Fibroblast of gingiva (primary cell): ENCODE measurements at places on chromosomes 1 and 21.

DNA sequence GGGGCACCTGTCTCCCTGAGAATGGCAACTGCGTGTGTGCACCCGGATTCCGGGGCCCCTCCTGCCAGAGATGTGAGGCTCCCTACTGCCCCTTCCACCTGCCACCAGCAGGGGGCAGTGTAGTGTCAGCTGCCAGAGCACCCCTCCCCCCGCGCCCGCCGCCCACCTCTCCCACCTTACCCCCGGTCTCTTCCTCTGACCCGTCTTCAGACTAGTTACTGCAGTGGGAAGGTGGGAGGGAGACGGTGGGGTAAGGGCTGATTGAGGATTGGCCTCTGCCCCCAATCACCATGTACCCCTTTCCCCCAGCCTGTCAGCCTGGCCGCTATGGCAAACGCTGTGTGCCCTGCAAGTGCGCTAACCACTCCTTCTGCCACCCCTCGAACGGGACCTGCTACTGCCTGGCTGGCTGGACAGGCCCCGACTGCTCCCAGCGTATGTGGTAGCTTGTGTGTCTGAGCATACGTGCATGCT is 10.1 kb upstream of the LRRC71 start:
- no peak for DNase-seq

DNA sequence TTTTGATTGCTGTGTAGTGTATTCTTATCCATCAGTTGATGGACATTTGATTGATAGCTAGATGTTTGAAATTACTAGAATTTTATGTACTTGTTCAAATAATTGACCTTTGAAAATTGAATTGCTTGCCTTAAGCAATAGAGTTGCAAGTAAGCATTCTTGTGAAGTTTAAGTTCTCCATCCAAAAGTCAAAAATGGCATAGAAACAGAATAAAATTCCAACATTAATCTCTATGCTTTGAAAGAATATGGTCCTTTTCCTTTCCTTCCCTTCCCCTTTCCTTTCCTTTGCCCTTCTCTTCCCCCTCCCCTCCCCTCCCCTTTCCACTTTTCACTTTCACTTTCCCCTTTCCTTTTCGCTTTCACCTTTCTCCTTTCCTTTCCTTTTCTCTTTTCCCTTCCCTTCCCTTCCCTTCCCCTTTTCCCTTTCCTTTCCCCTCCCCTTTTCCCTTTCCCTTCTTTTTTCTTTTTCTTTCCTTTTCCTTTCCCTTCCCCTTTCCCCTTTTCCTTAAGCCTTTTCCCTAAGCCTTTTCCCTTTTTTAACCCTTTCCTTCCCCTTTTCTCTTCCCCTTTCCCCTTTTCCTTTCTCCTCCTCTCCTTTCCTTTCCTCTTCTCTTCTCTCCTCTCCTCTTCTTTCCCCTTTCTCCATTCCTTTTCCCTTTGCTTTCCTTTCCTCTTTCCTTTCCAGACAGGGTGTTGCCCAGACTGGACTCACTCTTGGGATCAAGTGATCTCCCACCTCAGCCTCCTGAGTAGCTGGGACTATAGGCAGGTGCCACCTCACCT is 67.4 kb downstream of the SASS6 start:
- no peak for DNase-seq

GRCh38 chr1:6107409-6108356 is 62.0 kb downstream of the KCNAB2 start:
- no peak for DNase-seq

DNA sequence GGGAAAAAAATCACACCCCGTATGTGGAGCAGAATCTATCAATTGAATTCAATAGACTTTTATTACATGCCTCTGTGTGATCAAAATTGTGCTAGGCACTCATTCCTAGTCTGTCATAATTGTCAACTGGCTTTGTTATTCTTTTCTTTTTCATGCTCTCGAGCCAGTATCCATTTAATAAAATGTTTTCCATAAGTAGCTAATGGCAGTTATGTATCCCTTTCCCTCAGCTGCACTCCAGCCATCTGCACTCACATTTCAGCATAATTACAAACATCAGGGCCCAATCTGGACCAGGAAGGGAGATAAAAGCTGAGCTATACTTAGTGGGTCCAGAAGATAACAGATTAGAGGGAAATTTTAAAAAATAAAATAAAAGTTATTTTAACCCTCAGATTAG is 15.9 kb downstream of the RGS5 start:
- DNase-seq: no peak

GRCh38 chr1:67126111-67126746 is 8.5 kb downstream of the C1orf141 start:
- DNase-seq: no peak

GRCh38 chr1:89259283-89259971 is 13.2 kb downstream of the GBP5 start:
- DNase-seq: no peak

DNA sequence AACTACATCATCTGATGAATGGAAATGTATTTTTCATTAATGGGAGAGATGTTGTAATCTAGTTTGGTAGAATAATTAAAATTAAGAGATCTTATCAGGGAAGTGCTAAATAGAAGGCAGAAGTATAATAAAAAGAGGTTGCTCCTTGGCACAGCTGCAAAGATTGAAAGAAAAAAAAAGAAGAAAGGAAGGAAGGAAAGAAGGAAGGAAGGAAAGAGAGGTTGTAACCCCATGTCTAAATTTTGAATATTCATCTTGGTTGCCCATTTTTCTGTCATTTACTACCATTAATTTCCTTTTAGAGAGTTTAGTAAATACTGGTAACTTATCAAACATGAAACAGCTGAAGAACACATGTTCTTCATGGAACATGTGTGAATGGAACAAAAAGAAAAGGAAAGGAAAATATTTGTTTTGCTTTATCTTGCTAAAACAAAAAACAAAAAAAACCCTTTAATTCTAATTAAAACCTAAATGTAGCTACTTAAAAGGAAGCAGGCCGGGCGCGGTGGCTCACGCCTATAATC is 10.5 kb upstream of the MDM4 start:
- no peak for DNase-seq

- DNase-seq: no peak
Measured at GRCh38 chr1:1238702-1239178, 6.7 kb downstream of the B3GALT6 start.

DNA sequence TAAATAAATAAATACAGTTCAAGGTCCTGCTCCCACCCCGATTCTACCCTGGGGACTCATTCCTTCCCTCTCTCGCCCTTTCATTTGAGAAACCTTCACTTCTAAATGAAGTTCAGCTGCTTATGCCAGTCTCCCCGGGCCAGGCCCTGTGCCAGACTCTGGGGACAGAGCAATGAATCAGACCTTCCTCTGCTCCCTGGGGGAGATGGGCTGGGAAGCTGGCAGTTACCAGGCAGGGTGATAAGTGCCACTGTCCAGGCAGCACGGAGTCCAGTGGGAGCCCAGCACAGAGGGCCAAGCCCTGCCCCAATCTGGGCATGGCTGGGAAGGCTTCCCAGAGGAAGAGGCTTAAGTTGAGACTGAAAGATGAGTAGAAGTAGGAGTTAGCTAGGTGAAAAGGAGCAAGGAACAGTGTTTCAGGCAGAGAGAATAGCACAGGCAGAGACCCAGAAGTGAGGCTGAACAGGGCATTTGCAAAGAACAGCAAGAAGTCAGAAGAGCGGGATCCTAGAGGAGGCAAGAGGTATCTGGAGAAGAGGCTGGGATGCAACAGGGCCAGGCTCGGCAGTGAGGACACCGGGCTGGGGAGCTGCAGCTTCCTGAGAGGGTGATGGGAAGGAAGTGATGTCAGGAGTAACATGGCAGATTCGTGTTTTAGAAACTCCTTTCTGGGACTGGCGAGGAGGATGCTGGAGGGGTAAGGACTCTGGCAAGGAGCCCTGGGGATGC is 13.5 kb downstream of the KCNQ4 start:
- DNase-seq: peak; percentile 61

DNA sequence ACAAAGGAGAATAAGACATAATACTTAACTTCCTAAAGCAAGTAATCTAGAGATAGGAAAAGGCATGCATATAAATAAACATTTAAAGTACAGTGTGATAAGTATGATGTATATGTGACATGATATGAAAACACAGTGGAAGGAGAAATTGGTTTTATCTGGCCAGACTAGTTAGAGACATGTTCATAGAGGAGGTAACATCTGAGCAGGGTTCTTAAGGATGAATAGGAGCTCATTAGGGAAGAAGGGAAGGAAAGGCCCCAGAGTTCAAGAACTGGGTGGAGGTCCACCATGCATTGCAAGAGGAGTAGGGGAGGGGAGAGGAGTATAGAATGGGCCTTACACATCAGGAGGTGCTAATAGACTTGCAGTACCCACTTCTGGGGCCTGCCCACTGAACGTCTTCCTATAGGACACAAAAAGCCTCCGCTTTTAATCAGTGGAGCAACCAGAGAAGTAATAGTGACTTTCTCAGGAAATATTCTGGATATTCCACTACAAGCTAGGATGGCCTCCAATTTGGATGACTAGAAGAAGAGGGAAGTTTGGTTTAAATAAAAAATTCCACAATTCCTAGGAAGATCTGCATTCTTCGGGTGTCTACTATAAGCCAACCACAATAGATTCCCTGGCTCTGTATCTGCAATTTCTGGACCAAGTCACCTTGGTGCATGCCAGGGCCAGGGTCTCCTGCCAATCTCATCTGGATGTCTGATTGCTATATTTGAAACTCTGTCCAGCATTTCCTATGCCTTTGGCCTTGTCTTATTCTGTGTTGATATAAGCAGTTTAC is 41.9 kb downstream of the NGF start:
- DNase-seq: no peak

DNA sequence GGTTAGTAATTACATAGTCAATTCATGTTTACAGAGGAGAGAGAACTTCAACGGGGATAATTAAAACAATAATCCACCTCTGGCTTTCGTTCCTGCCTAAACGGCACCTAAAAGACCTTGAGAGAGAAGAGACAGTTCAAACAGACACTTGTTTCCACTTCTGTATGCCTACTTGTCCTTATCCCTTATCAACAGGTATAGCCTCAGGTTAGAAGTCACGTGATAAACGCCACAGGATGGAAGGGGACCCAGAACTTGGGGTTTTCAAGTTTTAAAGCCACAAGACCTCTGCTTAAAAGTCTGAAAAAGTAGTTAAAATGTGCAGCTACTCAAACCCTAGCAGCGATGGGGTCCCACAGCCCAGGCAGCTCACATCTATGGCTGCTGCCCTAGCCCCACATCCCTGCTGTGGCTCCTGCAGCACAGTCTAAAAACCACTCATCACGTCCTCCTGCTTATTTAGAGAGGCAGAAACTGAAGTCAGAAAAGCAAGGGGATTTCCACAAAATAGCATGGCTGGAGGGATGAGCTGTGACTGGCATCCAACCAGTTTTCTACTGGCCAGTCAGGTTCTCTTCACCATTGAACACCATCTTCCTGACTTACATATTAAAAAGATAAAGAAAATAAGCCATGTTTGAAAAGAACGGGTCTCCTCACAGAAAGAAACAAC is 51.2 kb upstream of the SEC16B start:
- DNase-seq: no peak

- DNase-seq: no peak
Measured at GRCh38 chr1:201501144-201501543, 5.8 kb downstream of the CSRP1 start.

DNA sequence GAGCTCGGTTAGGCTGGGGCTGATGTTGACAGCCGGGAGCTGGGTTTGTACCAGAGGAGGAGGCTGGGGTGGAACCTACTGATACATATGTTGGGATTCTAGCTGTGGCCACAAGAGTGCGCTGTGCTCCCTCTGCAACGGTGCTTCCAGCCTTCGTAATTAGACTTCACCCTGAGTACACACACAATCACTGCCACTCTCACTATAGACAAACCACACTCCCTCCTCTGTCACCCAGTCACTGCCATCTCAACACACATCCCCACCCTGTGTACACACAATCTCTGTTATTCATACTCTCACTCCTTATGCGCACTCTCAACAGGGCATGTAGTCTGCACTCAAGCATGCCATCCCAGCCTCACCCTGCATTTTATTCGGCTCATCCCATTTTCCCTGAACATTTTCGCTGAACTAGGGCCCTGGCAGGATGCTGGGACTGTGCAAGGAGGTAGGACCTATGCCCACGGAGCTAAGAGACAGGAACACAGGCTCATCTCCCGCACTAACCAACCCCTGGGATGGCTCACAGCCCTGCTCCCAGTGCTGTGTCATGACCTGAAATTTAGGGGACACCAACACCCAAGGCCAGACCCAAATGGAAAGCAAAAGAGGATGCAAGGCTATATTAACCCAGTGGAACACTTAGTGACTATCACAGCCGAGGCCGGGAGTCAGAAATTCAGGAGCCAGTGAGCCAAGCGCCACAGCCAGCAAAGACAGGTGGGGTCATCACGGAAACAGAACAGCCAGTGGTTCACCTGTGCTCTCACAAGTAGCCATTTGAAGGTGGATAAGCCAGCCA is 5.7 kb downstream of the GJB3 start:
- peak; percentile 55 for DNase-seq

DNA sequence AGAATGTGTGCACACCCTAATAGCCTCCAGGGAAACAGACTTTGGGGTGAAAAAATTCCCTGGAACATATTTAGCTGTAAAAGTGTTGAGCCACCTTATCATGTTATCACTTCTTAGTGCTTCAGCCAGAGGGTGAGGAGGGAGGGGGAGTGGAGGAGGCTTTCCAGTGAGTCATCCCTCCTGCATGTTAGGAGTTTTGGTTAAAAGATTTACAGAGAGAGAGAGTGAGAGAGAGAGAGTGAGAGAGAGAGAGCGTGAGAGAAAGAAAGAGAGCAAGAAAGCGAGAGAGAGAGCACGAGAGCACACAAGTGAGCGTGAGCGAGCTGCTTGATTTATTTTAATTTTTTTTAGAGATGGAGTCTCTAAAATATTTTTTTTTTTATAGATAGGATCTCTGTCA is 13.5 kb upstream of the CACNA1E start:
- DNase-seq: peak; percentile 11

DNA sequence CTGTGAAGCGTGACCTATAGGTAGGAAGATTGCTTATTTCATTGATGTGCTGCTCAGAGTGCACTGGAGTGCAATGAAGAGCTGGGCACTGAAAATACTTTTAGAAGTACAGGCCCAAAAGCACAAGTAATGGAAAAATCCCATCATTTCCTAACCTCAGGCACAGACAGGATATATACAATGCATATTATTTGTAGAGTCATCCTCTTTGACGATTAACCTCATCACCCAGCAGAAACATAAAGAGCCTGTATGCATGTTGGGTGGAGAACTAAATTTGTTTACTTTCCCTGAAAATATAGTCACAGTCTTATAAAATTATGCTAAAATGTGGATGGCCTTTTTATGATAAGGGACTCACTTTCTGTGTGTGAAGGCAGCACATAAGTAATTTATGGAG is 98.1 kb downstream of the TNNI3K start:
- no peak for DNase-seq

GRCh38 chr1:177185209-177185608 is 14.5 kb downstream of the BRINP2 start:
- no peak for DNase-seq

- DNase-seq: peak; percentile 70
Measured at GRCh38 chr1:46301808-46302640, 1.4 kb downstream of the LRRC41 start.

DNA sequence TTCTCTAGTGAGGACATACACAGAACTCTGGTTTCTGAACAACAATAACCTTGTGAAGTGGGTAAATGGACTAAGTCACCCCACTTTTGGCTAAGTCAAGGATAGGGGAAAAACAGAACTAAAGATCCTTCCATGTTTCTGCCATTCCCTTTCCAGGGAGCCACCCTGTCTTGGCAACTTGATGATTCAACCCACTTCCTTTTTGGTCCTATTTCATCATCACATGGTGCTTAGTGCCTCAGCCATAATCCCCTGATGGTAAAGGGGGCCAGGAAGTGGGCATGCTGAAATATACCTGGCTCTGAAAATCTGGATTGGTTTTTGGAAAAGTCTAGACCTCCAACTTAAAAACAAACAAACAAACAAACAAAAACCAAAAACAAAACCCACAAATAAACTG is 206.4 kb upstream of the FOXD3 start:
- peak; percentile 15 for DNase-seq

- DNase-seq: peak; percentile 10
Measured at GRCh38 chr1:184860985-184861754, 106.5 kb upstream of the EDEM3 start.
